ENCODE measurements at places on chromosomes 1 and 21.

GRCh38 chr21:28345934-28346333 lies 646.7 kb downstream of the LTN1 start:
- no peak for DNase-seq

- no peak for DNase-seq
These were observed 93.1 kb downstream of the VAV3 start for GRCh38 chr1:107871687-107872395.

DNA sequence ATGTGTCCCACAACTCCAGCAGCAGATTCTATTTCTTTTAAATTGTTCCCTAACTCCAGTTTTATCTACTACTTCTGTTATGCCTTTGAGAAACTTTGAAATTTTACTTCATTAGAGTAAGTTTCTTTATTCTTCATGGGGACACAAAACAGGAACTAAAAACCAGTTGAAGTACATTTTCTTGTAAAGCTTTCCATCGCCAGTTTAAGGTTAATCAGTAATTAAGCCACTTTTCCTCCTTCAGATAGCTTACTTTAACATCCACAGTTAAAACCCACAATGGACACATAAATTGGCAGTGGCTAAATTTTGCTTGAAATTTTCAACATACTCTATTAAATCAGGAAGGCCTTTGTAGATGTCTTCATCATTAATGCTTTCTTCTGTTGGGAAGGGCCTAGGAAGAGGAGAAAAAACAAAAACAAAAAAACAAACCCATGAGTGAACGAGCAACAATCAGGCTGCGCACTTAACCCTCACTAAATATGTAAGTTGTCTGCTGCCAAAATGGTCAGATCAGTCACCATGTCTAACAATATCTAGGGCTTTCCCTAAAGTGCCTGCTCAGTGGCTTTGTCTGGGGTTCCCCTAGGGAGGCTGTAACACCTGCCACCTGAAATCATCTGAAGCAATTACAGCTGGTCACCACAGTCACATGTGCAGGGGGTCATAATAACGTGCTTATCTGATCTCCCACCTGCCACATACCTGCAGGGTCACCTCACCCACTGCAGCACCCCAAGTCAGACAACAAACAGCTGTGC lies 187.9 kb downstream of the VAV3 start:
- no peak for DNase-seq

GRCh38 chr1:109621379-109622136 lies 1.9 kb downstream of the AMPD2 start:
- DNase-seq: no peak

GRCh38 chr1:198809247-198809646 lies 170.4 kb downstream of the PTPRC start:
- DNase-seq: no peak

- DNase-seq: no peak
These were observed 27.8 kb downstream of the ILDR2 start for GRCh38 chr1:166947398-166948043.

DNA sequence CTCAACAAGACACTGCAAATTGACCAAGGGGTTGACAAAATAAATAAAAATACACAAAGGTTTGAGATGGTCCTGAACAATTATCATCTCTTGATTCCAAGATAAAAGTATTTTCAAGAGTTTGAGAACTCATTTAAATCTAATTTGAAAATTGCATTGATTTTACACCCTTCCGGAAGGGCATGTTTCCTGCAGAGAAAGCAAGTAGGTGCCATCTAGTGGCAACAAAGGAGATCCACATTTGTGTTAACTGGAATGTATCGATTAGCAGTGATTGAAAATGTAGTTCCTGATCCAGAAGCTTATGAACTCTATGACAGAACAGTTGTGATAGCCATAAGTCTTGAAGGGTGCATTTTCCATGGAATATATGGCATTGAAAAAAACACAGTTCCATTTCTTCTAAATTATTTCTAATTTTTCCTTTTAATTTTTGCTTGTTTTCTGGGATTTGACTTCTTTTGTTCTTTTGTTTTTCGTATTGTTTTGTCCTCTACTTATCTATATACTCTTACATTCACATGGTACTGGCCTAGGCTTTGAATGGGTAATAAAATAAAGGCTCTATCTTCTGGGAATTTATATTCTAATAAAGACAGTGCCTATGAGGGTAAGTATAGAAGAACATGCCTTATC lies 143.7 kb downstream of the DNM3 start:
- peak; percentile 45 for DNase-seq

- DNase-seq: no peak
These were observed 142.4 kb downstream of the ZP4 start for GRCh38 chr1:237748171-237748960.

GRCh38 chr1:175963740-175964139 lies 220.3 kb upstream of the TNR start:
- no peak for DNase-seq

DNA sequence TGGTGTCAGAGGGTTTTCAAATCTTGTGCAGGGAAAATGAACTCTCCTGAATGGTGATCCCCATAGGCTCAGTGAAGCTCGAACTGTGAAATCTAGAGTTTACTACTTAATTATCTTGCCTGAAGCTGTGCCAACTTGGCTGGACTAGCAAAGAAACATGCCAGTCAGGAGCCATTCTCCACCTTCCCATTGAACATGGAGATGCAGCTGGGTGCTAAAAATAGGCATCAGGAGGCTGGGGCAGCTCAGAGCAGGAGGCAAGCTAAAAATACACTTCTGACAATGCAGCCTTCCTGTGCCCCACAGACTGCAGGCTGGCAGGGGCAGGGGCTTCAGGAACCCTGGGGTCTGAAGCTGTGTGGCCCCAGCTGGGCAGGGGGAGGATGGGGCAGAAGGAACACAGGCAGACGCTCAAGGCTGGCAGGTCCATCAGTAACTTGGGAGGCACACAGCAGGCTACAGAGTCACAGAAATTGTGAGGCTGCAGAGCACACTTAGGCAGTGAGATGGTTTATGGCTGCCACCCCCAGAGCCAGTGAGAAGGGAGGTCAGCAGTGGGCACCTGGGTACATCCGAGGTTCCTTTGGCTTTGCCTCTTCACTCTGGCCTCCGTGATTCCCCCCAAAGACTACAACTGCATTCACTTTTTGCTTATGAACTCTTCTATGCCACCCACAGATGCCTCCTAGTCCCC lies 155.4 kb upstream of the KCND3 start:
- DNase-seq: peak; percentile 2

DNA sequence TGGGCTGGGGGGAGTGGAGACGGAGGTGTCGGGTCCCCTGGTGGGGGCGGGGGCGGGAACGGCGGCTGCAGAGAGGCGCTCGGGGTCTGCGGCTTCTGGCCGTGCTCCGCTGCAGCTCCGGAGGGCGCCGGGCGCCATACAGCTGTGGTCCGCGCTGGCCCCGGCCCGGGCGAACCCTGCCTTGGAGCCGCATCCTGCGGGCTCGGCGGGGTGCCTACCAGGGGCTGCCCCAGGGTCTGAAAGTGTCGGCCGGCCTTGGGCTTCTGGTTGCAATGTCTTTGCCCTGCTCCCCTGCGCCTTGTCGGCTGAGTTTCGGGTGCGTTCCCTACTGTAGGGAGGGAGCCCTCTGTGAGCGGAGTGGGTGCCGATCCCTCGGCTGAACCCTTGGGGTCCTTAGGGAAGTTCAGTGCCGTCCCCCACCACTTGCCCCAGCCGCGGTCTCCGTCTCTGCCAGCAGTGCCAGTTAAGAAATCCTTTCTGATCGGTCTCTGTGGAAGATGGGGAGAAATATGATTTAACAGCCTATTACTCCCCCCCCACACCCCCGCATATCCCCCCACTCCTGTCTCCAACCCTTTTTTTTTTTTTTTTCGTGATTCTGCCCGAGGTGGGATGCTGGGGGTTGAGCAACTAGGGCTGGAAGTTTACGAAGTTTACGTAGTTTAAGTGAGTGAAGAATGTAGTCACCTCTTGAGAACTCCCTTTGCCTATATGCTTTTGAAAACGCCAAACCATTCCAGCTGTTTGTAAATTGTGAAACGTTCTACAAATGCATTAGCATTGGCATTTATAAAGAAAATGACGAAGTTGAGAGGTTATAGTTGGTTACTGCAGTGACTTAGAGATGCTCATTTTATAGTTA lies 588 bp downstream of the NEXN start:
- peak; percentile 74 for DNase-seq

- no peak for DNase-seq
These were observed 28.4 kb upstream of the TMEM125 start for GRCh38 chr1:43241413-43241836.

DNA sequence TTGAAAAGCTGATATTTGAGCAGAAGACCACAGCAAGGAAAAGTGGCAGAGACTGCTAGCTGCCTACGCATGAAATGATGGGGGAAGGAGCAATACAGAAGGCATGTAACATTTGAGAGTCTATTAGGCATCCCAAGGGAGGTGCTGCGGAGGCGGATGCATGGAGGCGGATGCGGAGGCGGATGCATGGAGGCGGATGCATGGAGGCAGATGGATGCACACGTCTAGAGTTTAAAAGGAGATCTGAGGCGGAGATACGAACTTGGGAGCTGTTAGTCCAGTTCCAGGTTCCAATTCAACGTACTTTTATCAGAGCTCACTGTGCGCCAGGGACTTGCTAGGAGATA lies 744 bp upstream of the DDX20 start:
- DNase-seq: peak; percentile 68

GRCh38 chr1:154899041-154899440 lies 29.0 kb upstream of the KCNN3 start:
- no peak for DNase-seq

GRCh38 chr1:209653915-209654351 lies 1.7 kb upstream of the LAMB3 start:
- no peak for DNase-seq

- DNase-seq: no peak
These were observed 12.9 kb downstream of the NEK7 start for GRCh38 chr1:198169672-198170071.

DNA sequence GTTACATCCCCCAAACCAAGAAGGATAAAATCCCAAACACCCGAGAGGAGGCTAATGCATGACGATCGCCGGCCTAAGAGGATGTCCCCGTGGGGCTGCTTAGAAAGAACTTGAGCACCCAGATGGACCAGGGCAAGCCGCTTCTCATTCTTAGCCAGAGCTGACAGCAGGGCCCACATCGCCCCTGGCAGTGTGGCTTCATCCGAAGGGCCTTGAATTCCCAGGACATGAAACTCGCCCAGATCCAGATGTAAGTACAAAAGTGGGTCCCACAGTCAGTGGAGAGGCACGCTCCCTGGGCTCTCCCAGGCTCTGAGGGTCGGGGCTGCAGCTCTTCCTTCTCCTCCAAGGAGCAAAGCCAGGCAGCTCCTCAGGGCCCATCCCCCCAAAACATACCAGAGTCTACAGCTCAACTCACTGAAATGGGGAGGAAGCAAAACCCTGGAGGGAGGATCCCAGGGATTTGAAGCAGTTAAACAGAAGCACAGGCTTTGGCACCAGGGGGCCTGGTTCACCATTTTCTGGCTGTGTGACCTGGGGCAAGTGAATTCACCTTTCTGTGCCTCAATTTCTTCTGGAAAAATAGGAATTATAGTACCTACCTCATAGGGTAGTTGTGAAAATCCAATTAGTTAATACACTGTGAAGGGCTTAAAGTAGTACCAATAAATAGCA lies 85.6 kb downstream of the MAN1C1 start:
- DNase-seq: no peak

DNA sequence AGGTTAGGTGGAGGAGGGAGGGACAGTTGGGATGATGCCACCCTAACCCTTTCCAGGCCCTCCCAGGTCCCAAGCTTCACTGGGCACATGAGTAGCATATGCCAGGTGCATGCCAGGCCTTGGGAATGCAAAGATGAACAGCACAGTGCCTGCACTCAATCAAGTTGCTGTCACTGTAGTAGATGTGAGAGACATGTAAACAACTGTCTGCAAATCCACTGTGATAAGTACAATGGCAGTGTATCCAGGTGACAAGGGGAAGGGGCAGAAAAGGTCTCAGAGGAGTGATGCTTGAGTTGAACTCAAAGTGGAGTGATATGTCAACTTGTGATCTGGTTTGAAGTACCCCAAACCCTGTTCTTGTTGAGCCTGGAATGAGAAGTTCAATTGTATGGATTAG lies 49.5 kb upstream of the LRRN2 start:
- no peak for DNase-seq

GRCh38 chr1:58528518-58528917 lies 18.0 kb downstream of the OMA1 start:
- DNase-seq: no peak

GRCh38 chr1:193339401-193339800 lies 153.0 kb upstream of the B3GALT2 start:
- no peak for DNase-seq

DNA sequence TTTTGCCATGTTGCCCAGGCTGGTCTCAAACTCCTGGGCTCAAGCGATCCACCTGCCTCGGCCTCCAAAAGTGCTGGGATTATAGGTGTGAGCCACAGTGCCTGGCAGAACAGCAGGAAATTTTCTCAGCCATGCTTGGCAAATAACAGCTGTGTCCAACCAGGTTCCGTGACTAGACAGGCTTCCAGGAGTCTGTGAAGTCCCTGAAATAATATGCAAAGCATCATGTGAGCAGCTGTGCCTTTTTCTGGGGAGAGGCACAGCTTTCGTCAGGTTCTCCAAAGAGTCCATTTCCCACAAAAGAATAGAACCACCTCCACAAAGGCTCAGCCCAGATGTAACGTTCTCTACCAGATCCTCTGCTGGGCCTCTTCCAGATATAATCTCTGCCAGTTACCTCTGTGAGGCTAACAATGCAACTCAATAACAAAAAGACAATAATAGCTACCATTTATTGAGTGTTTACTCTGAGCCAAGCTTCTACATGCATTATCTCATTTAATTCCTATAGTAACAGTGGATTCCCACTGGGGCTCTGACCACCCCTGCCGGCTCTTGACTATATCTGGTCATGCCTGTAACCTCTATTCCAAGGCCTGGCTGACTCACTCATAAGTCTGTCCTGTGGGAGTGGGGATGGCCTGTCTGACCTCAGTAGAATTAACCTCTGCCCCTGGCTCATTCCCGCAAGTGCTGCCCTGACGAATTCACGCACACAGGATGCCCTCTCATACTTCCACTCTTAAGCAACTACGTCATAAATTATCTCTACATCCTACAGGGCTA lies 4.0 kb upstream of the NKAIN1 start:
- DNase-seq: no peak

DNA sequence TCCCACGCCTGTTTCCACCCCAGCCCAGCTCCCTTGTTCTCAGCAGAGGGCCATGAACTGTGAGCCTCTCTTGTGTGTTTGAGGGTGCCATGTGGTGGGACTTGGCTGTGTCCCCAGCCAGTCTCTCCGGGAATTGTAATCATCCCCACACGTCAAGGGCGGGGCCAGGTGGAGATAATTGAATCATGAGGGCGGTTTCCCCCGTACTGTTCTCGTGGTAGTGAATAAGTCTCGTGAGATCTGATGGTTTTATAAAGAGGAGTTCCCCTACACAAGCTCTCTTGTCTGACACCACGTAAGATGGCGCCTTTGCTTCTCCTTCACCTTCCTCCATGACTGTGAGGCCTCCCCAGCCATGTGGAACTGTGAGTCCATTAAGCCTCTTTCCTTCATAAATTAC lies 57.2 kb upstream of the COL6A2 start:
- DNase-seq: no peak

DNA sequence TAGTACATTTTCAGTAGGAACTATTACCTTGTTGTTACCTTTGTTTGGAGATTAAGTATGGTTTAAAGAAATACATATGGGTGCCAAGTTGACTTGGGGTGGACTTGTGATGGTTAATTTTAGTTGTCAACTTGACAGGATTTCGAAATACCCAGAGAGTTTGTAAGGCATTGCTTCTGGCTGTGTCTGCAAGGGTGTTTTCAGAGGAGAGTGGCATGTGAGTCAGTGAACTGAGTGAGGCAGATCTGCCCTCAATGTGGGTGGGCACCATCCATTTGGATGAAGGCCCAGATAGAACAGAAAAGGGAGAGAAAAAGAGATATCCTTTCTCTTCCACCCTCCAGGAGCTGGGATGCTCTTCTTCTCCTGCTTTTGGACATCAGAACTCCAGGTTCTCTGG lies 315.5 kb downstream of the GPATCH2 start:
- DNase-seq: no peak
